ENCODE measurements at places on chromosomes 5 and 9.

DNA sequence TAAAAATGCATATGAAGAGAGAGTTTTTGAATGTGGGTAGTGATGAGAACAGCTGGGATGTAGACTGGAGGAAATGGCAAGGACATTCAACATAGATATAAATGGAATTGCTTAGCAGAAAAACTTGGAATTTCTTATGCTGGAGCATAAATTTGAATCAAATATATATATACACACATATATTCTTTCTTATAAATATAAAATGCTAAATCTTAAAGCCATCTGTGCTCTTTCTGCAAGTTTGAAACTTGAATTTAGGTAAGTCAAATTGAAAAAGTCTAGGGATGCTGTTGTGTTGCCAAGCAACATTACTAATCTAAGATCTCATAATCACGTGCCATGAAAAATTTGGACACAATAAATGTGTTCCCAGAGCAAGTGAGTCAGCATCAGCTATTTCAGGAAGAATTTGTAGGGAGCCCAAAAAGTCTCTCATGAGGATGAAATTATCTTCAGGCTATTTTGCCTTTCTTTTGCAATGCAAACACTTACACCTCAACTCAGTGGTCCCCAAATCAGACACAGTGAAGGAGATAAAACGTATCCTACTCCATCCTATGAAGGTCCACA, 58.4 kb upstream of the ALDH1A1 start:
- no peak for DNase-seq

DNA sequence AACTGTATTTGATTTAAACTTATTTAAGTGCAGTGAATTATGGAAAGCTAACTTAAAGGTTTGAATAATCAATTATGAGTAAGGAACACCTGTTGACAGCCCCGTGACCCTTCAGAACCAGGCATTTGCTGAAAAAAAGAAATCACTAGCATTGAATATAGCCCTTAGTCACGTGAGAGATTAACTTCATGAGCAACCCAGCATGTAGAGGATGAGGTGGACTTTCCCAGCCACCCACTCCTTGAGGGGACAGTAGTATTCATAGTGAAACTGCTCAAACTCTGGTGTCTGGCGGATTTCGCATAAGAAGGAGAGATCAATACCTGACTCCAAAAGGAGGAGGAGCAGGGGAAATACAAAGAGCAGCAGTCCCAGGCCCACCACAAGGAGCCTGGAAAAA, 184.8 kb upstream of the RASEF start:
- no peak for DNase-seq

GRCh38 chr5:143403334-143403592, 223 bp downstream of the NR3C1 start:
- DNase-seq: no peak

GRCh38 chr5:135203593-135204036, 169.6 kb upstream of the PITX1 start:
- DNase-seq: no peak

GRCh38 chr5:35089334-35090314, 41.9 kb upstream of the AGXT2 start:
- DNase-seq: peak; percentile 15

GRCh38 chr5:119327018-119327417, 28.8 kb upstream of the TNFAIP8 start:
- DNase-seq: no peak

DNA sequence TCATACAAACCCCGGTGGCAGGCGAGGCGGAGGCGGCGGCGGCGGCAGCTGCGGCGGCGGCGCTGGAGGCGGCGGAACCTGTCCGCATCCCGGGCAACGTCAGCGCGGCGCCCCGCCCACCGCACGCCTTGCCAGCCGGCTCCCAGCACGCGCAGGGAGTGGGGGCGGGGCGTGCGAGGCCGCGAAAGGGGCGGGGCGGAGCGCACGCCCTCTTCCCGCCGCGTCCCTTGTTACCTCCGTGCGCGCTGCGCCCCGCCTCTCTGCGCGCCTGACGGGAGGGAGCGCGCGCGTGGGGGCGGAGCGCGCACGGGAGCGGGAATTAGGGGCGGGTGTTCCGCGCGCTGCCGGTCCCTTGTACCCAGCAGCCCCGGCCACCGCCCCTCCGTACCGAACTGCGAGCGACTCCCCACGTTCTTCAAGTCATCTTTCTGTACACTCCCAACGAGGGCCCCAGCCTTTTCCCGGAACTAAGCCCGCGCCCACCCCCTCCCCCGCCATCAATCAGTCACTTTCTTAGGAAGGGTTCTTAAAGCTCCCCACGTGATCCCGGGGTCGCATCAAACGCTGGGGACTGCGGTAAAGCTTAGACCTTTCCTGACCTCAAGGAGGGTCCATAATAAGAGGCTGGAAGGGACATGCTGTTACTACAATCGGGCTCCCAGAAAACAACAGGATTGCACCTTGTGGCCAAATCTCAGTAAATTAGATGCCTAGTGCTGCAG, at the start of gene AGTPBP1:
AGTPBP1 (minus strand) TSS at position 80 of the 722 bp plus-strand sequence. CDS start 29,421 bp downstream, outside the sequence.
- DNase-seq: peak; percentile 97

DNA sequence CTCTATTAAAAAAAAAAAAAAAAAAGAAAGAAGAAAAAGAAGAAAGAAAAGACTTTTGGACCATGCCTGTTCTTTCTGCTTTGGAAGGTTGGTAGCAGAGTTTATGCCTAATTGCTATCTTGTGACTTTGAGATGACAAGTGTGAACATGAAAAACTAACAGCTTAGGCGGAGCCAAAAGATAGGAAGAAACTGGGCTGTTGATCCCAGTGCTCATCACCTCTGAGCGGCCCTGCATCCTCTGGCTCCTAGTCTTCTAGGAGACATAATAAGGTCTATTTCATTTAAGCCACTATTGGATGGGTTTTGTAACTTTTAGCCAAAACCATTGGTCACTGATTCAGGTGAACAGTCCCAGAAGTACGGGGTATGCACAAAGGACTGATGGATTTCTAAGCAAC, 34.4 kb upstream of the ATP6V1G1 start:
- no peak for DNase-seq

- no peak for DNase-seq
Measured at GRCh38 chr9:102354041-102354440, 615.6 kb upstream of the GRIN3A start.

DNA sequence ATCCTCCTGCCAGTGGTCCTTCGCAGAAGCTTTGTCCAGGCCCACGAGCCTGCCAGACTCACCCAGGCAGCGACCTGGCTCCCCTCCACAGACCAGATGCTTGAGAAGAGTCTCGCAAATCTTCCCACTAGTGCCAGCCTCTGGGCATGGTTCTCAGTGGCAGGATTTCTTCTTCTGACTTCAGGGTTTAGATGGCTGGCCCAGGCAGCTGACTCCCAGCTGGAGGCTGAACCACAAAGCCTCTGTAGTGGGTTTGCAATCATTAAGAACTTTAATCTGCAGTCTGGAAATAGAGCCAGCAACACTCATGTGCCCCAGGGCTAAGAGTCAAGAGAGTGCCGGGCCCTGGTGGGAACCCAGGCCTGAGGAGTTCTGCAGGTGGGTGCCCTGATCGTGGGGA, 90.6 kb upstream of the ICE1 start:
- DNase-seq: no peak

DNA sequence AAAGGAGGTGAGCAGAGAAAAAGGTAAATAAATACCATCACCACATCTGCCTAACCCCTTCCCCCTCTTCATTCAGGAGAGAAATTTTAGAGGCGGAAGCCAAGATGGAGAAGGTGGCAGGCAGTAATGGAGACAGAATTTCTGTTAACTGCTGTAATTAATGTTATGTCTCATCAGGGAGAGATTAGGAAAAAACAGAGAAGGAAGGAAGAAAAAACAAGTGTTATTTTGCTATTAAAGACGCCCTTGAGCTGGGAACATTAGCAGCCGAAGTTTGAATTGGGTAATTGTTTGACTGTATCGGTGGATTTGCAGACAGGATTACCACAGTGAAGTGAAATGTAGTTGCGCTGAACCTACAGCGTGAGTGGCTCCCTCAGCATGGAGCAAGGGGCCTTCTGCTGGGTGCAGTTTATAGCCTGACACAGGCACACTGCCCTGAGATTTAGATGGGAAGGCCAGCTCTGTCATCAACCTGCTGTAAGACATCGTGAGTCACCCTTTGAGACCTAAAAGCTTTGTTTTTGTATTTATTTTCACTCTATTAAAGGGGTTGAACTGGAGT, 136.3 kb downstream of the ASTN2 start:
- no peak for DNase-seq
